ENCODE measurements at places on chromosomes 7 and 10.

- DNase-seq: no peak
Observed at GRCh38 chr7:157035302-157035701, 24.8 kb upstream of the MNX1 start.

GRCh38 chr7:112708236-112708635 is 82.0 kb downstream of the TMEM168 start:
- no peak for DNase-seq

GRCh38 chr7:93923296-93923695 is 1.8 kb downstream of the GNG11 start:
- DNase-seq: no peak

GRCh38 chr10:11328264-11329061 is 283.0 kb downstream of the USP6NL start:
- DNase-seq: no peak

- DNase-seq: no peak
Observed at GRCh38 chr10:77872151-77872946, 54.2 kb downstream of the DLG5 start.
